ENCODE measurements at places on chromosomes 1 and 21.
A peak's percentile ranks its signal among the peaks of the same experiment; 100 is the strongest.

DNA sequence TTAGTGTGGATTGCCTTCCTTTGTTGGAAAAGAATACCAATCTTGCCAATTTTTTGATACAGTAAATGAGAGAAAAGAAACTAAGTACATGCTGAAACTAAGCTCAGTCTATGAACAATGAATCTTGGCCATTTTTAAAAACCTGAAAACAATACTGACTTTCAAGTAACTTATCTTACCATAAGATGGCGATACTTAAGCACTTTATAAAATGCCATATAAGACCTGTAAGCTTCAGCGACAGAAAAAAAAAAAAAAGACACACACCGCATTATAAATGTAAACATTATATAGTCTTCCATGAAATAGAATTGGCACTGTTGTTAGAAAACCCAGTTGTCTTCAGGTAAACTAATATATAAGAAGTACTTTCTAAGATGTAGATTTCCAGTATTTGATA lies 3.0 kb downstream of the OLFM3 start:
- no peak for DNase-seq

DNA sequence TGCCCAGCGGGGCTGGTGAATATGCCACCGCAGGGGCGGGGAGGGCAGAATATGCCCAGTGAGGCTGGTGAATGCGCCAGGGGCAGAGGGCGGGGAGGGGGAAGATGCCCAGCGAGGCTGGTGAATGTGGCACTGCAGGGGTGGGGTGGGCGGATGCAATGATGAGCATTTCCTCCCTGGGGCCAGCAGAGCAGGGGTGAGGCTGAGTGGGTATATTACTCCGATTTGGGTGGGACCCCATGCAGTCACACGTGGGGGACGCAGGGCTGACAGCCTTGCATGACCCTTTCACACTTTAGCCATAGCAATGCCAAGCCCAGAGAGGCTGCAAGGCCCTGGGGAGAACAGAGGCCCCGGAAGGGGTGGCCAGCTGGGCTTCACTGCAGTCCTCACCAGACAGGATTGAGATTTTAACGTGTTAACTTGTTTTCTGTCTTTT lies 9.3 kb upstream of the SLX9 start:
- DNase-seq = no peak

- DNase-seq = no peak
Measured at GRCh38 chr1:16906873-16907272, 11.1 kb downstream of the RNU1-2 start.

- no peak for DNase-seq
Measured at GRCh38 chr1:41312991-41313645, 48.1 kb upstream of the FOXO6 start.

- no peak for DNase-seq
Measured at GRCh38 chr1:23793861-23794731, 3.2 kb downstream of the LYPLA2 start.

DNA sequence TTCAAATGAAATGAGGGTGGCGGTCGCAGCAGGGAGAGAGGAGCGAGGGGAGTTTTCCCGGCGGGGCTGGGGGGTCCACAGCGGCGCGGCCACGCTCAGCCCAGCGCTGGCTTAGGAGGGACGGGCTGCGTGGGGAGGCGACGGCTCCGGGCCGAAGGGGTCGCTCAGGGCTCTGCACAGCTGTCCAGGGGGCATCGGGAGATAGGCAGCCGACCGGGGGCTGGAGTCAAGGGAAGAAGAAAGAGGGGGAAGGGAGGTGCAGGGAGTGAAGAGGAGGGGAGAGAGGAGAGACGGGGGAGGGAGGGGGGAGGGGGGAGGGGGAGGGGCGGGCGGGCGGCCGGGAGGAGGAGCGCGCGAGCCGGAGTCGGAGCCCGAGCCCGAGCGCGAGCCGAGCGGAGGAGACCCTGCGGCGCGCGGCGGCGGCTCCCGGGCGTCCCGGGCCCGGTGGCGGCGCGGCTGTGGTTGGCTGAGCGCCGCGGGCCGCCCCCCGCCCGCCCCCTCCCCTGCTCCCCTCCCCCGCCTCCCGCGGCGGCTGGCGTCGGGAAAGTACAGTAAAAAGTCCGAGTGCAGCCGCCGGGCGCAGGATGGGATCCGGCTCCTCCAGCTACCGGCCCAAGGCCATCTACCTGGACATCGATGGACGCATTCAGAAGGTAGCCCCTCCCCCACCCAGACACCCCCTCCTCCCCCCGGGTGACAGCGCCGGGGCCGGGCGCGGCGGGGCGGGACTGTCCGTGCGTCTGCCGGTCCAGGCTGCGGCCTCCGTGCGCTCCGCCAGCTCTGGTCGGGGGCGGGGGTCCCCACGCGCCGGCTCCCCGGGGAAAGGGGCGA lies at the start of gene PDE9A:
TSS of gene PDE9A (plus strand) at position 391 of the 831 bp plus-strand sequence. CDS start at position 585, 194 bp downstream.
- DNase-seq = peak; percentile 64

DNA sequence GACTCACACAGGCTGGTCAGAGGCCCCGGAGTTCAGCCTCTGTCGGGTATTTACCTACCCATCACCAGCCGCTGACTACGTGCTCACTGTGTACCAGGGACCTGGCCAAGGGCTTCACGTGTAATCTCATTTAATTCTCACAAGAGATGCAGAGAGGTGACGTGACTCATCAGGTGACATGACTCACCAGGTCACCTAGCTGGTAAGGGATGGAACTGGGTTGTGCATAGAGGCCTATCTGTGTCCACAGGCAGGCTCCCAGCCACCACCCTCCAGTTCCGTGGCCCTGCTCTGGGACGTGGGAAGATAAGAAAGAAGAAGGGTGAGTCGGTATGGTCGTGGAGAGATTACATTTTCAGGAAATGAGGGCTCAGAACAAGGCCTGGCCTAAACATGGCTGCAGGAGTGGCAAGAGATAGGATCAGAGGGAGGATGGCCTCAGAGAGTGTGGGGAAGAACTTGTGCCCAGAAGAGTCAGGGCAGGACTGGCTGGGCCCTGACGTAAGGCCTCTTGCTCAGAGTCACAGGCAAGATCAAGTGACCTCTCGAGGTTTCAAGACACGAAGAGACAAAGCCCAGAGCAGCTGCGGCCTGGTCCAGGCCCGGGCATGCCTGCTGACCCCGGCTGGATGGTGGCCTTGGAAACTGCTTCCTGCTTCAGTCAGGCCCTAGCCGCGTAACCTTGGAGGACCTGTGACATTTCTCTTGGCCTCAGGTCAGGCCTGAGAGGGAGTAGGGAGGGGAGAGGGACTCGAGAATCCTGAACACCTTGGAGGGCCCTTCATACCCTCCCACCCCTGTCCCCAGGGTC lies 52.7 kb upstream of the WASF2 start:
- DNase-seq = no peak

GRCh38 chr1:28517649-28517999 lies 11.8 kb downstream of the RCC1 start:
- DNase-seq = no peak

DNA sequence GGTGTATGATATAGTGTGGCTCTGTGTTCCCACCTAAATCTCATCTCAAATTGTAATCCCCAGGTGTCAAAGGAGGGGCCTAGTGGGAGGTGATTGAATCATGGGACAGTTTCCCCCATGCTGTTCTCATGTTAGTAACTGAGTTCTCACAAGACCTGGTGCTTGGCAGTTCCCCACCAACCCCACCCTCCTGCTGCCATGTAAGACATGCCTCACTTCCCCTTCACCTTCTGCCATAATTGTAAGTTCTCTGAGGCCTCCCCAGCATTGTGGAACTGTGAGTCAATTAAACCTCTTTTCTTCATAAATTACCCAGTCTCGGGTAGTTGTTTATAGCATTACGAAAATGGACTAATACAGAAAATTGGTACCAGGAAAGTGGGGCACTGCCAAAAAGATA lies 1705.3 kb downstream of the NCAM2 start:
- DNase-seq = no peak

DNA sequence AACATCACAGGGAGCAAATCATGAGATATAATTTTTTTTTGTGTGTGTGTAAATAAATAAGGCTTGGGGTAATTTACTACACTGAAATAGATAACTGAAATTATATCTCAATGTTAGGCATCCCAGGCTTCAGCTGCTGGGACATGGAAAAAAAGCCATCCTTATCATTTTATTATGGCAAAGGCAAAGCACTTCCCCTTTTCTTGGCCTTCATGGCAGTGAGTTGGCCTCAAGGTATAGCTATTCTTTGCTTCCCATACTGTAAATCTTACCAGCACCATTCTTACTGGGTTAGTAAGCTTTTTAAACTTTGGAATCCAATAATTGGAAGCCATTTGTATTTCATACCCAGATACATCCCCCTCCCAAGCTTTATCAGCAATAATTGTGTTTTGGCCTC lies 29.0 kb downstream of the RBM11 start:
- no peak for DNase-seq

DNA sequence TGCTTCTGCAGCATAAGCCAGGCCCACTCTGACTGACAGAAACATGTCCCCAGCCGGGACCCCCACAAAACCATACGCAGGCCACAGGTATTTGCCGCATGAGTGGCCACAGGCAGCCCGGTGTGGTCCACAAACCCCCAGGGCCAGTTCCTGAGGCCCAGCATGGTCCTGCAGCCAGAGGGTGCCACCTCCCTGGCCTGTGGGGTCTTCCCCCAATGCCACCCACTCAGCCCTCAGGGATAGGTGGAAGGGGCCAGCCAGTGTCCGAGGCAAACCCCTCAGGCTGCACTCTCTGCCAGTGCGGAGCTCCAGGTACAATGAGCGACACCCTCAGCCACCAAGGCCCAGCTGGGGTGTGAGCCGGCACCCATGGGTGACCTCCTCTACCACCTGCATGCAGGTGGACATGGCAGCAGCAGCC lies 43.5 kb downstream of the UBE2G2 start:
- no peak for DNase-seq

GRCh38 chr1:202343652-202344349 lies 2.1 kb upstream of the UBE2T start:
- peak; percentile 55 for DNase-seq

DNA sequence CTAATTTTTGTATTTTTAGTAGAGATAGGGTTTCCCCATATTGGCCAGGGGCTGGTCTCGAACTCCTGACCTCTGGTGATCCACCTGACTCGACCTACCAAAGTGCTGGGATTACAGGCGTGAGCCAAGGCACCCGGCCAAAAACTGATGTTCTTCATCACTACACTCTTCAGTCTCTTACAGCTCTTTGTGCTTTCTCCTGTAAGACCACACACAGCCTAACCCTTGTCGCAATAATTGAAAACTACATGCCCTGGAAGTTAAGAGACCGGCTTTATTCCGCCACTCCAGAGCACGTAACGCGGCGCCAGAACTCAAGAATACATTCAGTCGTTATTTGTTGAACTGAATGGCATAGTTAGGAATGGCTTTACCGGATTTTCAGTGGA lies 552 bp downstream of the GPATCH4 start:
- no peak for DNase-seq

DNA sequence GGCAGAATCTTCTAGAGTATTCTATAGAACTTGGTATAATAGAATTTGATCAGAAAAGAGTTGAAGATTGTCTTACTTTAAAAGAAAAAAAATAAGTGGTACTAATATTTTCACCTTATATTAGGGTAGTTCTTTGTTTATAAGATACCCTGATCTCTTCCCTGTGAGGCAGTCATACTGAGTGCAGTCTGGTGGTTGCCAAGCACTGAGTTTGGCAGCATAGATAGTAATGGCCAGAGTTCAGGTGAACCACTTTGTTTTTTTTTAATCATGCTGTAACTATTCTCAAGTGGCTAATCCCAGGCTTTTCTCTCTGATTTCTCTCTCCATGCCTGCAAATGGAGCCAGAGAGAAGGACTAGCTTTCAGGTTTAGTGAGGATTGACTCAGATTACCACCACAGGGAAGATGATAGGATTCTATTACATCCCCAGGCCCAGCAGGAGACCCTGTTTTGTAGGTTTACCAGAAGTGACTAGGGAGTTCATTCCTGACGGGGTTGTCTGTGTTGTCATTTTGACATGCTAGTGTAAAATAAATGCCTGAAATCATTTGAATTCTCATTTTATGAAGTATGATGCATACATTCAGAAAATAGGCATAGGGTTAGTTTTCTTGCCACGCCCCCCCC lies 16.7 kb downstream of the KDM1A start:
- no peak for DNase-seq

DNA sequence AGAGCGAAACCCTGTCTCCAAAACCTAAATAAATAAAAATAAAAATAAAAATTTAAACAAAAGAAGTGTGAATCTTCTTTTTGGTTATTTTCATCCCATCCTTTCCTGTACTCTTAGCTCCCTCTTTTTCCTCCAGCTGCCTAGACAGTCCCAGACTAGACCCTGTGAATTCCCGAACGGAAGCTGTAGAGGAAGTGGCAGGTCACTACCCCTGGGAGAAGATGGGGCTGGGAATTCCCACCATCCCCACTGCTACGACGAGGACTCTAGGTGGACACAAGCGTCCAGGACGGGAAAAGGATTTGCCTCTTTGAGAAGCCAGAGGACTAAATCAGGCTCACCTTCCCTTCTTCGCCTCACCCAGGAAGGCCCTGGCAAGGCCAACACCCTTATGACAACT lies 12.6 kb downstream of the RHBDL2 start:
- DNase-seq = no peak

DNA sequence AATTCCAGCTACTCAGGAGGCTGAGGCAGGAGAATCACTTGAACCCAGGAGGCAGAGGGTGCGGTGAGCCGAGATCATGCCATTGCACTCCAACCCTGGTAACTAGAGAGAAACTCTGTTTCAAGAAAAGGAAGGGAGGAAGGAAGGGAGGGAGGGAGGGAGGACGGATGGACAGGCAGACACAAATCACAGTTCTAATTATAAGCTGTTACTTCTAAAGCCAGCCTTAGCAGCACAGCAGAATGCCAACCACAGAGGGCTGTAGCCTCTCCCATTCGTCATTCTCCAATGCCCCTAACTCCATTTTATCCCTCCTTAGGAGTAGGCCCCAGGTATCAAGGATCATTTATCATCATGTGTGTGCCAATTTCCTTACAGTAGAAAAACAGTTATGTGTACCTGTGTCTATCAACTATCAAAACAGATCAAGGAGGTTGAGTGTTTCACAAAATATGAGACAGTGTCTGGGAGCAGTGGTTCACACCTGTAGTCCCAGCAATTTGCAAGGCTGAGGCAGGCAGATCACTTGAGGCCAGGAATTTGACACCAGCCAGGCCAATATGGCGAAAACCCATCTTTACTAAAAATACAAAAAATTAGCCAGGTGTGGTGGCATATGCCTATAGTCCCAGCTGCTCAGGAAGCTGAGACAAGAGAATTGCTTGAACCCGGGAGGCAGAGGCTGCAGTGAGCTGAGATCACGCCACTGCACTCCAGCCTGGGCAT lies 19.1 kb downstream of the USP48 start:
- peak; percentile 69 for DNase-seq

GRCh38 chr1:2452201-2452931 lies 23.7 kb upstream of the PLCH2 start:
- peak; percentile 87 for DNase-seq

DNA sequence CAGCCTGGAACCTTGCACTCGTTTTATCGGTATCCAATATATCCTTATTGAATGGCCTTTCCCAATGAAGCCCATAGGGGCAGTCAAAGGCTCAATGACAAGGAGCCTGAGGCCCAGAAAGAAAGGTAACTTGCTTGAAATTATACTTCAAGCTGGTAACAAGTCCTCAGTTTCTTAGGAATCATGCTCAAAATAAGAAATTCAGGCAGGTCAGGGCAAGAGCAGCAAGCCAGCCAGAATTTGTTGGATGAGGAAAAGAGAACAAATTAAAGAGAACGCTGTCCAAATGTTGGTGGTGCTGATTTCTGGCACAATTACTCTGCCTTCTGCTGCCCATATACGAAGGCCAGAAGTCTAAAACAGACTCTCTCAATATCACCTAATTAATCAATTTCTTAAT lies 77.6 kb downstream of the DDX20 start:
- no peak for DNase-seq

GRCh38 chr1:38905985-38906384 lies 24.6 kb upstream of the GJA9 start:
- DNase-seq = no peak

GRCh38 chr1:209319057-209319432 lies 264.5 kb upstream of the CAMK1G start:
- no peak for DNase-seq

GRCh38 chr21:34695434-34695833 lies 26.6 kb downstream of the CLIC6 start:
- DNase-seq = no peak

Measured in NCI-H2171 (cell line).